ENCODE measurements at places on chromosomes 1 and 21.
A peak's percentile ranks its signal among the peaks of the same experiment; 100 is the strongest.

DNA sequence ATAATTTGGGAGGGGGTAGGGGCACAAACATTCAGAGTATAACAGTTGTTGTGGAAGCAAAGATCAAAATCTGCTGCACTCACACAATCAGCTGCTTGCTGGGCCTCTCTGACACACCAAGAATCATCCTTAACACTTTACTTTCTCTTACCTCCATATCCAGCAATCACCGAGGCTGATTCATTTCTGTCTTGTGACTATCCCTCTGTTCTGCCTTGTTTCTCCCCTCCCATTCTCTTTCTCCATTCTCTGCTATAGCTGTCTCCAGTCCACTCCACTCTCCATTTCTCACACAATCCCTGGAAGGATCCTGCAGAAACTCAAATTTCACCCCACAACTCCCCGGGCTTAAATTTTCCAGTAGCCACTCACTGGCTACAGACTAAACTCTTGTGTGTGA lies 91.8 kb upstream of the NGF start:
- H3K27me3 ChIP-seq, result peaks cover 2% of the 10 kb centered on the region
- H3K36me3 ChIP-seq, result no peaks in the 10 kb centered on the region
- no peaks in the 10 kb centered on the region for H3K4me1 ChIP-seq
- no peak overlapping the region for H3K27ac ChIP-seq
- no peak for DNase-seq
- no peak overlapping the region for H3K4me3 ChIP-seq

DNA sequence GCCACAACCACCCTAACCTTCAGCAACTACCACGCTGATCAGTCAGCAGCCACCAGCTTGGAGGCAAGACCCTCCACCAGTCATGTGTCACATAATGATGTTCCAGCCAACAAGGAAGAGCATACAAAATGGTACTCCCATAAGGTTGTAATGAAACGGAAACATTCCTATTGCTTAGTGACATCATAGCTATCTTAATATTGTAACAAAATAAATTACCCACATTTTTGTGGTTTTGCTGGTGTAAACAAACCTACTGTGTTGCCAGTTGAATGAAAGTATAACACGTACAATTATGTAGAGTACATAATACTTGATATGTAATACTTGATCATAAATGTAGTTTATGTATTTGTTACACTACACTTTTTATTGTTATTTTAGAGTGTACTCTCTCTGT lies 1363.2 kb upstream of the ADGRL4 start:
- no peaks in the 10 kb centered on the region for H3K36me3 ChIP-seq
- H3K27ac ChIP-seq, result no peak overlapping the region
- no peaks in the 10 kb centered on the region for H3K27me3 ChIP-seq
- H3K4me1 ChIP-seq, result no peaks in the 10 kb centered on the region

DNA sequence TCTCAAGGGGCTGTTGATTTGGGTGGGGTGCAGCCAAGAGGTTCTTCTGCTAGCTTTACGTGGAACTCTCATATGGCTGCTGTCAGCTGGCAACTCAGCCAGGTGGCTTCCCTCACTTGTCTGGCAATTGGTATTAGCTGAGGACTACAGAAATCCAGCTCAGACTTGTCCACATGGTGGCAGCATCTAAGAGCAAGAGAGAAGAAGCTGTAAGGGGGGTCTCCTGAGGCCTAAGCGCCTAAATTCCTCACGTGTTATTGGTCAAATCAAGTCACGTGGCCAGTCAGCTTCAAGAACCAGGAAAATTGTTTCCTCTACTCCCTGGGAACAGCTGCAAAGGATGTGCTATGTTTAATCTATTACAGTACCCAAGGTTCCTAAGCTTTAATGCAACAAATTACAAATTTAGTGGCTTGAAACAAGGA lies 4.2 kb upstream of the DYRK3 start:
- H3K4me1 ChIP-seq, result peaks cover 15% of the 10 kb centered on the region
- H3K36me3 ChIP-seq, result no peaks in the 10 kb centered on the region
- H3K27ac ChIP-seq, result no peak overlapping the region
- peaks cover 9% of the 10 kb centered on the region for H3K27me3 ChIP-seq
- H3K4me3 ChIP-seq, result no peak overlapping the region

- H3K4me1 ChIP-seq, result no peaks in the 10 kb centered on the region
- no peak overlapping the region for H3K27ac ChIP-seq
- no peaks in the 10 kb centered on the region for H3K36me3 ChIP-seq
- no peak for DNase-seq
- H3K4me3 ChIP-seq, result no peak overlapping the region
Measured at GRCh38 chr1:218679988-218680748, 335.0 kb downstream of the TGFB2 start.

- no peaks in the 10 kb centered on the region for H3K36me3 ChIP-seq
- no peaks in the 10 kb centered on the region for H3K27me3 ChIP-seq
Measured at GRCh38 chr1:11501491-11501897, 22.5 kb downstream of the DISP3 start.

DNA sequence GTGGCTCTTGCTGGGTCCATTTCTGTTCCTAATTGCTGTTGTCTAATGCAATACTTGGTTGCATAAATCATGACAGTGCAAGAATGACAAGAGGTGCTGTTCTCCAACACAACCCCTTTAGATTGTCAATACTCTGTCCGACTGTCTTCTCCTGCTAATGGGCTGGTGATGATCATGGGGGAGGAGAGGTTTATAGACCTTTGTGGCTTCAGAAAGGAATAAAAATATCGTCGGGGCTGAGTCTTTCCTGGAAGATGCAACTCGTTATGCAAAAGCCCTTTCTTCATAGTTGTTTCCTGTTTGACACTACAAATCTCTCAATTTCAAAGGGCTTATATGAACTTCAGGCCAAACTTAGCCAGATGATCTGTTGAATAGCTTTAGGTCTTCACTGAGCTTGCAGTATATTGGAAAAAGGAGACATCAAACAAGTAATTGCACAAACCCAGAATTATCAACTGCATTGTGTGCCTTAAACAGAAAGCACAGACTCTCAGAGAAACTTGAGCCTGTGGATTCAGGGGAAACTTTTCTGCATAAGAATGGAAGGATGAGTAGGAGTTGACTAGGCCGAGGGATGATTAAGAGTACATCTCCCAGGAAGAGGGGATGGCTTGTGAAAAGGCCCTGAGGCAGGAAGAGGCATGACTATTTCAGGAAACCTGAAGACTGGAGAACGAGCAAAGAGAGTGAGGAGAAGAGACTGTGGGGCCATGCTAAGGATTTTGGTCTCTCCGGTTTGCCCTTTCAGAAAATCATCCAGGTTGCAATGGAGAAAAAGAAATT lies 107.6 kb downstream of the TSEN15 start:
- no peaks in the 10 kb centered on the region for H3K36me3 ChIP-seq
- no peaks in the 10 kb centered on the region for H3K27me3 ChIP-seq
- DNase-seq, result no peak
- H3K4me1 ChIP-seq, result no peaks in the 10 kb centered on the region
- no peak overlapping the region for H3K27ac ChIP-seq

GRCh38 chr1:226523646-226524406 lies 24.7 kb upstream of the STUM start:
- no peak for DNase-seq
- no peaks in the 10 kb centered on the region for H3K4me1 ChIP-seq
- H3K27me3 ChIP-seq, result no peaks in the 10 kb centered on the region
- no peak overlapping the region for H3K4me3 ChIP-seq
- H3K36me3 ChIP-seq, result no peaks in the 10 kb centered on the region

DNA sequence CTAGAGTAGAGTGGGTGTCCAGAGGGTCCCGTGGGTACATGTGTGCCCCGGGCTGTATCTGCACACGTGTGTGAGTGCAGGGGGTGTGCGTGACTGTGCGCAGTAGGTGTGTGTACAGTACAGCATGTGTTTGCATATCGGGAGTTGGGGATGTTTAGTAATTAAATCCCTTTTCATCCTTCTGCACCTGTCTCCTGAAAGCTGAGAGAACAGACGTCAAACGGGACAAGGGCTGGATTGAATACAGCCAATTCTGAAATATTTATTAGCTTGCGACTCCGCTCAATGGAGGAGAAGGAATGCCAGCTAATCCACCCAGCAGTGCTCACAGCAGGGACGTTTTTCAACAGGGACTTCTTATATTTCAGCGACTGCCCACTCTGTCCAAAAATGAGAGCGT lies 44.7 kb upstream of the CASZ1 start:
- H3K27ac ChIP-seq, result no peak overlapping the region
- H3K36me3 ChIP-seq, result no peaks in the 10 kb centered on the region
- H3K27me3 ChIP-seq, result no peaks in the 10 kb centered on the region
- DNase-seq, result no peak
- no peak overlapping the region for H3K4me3 ChIP-seq

DNA sequence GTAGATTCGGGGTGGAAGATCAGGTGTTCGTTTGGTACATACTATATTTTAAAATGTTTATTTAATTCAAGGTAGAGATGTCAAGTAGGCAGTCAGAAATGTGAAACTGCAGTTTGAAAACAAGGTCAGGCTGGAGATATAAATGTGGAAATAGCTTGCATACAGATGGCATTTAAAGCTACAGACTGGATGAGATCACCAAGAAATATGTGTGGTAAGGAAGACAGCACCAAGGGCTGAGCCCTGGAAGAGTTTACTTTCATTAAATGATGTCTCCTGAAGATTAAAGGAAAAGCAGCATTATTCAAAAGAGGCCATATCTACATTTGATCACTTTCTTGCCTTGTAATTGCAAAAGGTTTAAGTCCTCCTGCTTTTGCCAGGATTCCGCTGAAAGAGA lies 271.3 kb downstream of the PTBP2 start:
- H3K4me3 ChIP-seq, result no peak overlapping the region
- H3K4me1 ChIP-seq, result no peaks in the 10 kb centered on the region
- no peak overlapping the region for H3K27ac ChIP-seq
- H3K27me3 ChIP-seq, result no peaks in the 10 kb centered on the region
- no peaks in the 10 kb centered on the region for H3K36me3 ChIP-seq

- H3K4me3 ChIP-seq, result no peak overlapping the region
- no peaks in the 10 kb centered on the region for H3K4me1 ChIP-seq
- H3K36me3 ChIP-seq, result no peaks in the 10 kb centered on the region
- H3K27me3 ChIP-seq, result no peaks in the 10 kb centered on the region
- H3K27ac ChIP-seq, result no peak overlapping the region
- no peak for DNase-seq
Measured at GRCh38 chr1:229947968-229948367, 119.1 kb upstream of the GALNT2 start.

- DNase-seq, result peak; percentile 86
- no peaks in the 10 kb centered on the region for H3K27me3 ChIP-seq
- no peaks in the 10 kb centered on the region for H3K36me3 ChIP-seq
- peak overlapping the region; percentile 81 for H3K27ac ChIP-seq
Measured at GRCh38 chr1:111516005-111516535, 12.6 kb upstream of the ADORA3 start.

DNA sequence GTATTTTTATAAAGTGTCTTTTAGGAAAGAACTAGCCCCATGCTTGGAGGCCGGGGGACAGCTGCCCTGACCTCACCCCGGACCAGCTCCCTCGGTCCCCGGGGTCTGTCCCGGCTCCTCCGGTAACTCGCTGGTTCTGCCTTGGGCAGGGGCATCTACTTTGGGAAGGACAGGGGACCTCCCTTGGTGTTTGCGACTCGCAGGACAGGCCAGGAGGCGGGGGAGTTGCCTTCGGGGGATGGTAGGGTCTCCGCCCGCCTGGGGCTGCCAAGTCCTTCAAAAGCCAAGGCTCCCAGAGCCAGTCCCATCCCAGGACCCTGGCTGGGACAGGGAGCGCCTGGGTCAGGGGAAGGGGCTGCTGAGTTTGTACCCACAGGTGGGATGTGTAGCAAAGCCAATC lies 157.9 kb downstream of the PEX14 start:
- no peaks in the 10 kb centered on the region for H3K4me1 ChIP-seq
- DNase-seq, result no peak
- H3K27ac ChIP-seq, result no peak overlapping the region
- H3K4me3 ChIP-seq, result no peak overlapping the region
- peaks cover 4% of the 10 kb centered on the region for H3K36me3 ChIP-seq
- no peaks in the 10 kb centered on the region for H3K27me3 ChIP-seq

DNA sequence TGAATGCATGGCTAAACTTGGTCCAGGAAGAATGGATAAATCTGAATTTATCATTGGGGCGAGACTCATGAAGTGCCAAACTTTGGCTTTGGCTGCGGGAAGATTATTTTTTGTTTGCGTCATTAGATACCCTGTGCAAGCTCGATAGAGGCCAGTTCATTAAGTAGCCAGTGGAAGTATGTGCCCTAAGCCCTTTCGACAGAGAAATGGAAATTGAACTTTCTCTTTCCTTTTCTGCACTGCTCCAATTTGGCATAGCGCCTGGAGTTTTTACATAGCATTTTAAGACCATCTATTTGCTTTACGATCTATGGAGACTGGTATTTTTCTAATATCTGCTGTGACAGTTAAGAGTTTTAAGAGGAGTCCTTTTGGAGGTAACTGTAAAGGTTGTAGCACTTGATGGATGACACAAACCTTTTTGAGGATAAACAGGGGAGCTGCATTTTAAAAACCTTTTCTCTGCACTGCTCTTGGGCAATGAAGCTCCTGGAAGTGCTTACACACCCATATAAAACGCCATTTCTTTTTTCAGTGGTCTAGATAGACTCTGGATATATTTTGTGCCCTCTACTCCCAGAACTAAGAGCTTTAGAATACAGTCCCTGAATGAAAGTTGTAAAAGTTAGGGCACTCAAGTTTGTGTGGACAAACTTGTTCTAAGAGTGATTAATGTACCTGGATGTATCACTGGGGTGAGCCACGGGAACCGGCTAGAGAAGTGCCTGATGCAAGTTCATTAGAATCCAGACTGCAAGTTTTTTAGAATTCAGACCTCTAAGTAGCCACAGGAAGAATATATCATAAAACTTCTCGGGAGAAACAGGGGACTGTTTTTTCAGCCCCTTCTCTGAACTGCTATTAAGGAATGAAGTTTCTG lies 41.3 kb upstream of the CFHR3 start:
- no peaks in the 10 kb centered on the region for H3K36me3 ChIP-seq
- no peaks in the 10 kb centered on the region for H3K27me3 ChIP-seq
- H3K4me3 ChIP-seq, result no peak overlapping the region
- no peak for DNase-seq

DNA sequence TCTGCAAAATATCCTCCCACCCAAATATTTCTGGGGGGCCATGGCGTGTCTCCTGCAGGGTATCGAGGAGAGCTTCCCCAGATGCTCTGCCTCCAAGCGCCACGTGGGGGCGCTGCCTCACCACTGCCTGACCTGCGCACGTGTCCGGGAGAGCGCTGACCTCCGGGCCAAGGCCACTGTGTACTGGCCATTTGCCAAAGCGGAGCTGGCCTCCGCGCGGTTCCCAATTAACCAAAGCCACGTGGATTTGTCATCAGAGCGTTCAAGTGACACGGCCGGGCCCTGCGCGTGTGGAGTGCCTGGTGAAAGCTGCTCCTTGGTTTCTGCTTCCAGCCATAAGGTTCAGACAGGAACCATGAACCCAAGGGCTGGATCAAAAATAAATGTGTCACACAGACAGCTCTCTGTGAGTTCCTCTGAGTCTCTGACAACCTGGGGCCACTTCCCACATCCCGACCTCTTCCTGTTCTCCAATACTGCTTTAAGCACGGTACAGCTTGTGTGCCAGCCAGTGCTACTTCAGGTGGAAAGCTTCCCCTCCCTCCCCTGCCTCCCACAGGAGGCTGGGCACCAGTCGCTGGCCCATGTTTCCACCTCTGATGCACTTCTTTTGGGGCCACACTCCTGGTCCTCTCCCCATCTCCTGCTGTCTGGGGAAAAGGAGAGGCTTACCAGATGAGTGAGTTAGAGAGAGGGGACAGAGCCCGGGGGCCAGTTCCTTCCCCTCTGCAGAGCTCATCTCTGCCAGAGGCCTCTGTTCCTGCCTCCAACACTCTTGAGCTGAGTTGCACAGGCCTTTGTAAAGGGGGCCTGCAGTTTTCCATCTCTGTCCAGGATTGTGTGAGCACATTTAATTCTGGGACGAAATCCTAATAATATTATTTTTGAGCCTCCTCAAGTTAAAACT lies 26.1 kb downstream of the ZP4 start:
- H3K4me3 ChIP-seq, result no peak overlapping the region
- DNase-seq, result peak; percentile 3
- no peak overlapping the region for H3K27ac ChIP-seq
- no peaks in the 10 kb centered on the region for H3K36me3 ChIP-seq

- H3K36me3 ChIP-seq, result no peaks in the 10 kb centered on the region
- no peak for DNase-seq
- no peak overlapping the region for H3K27ac ChIP-seq
- H3K27me3 ChIP-seq, result no peaks in the 10 kb centered on the region
- no peaks in the 10 kb centered on the region for H3K4me1 ChIP-seq
Measured at GRCh38 chr1:103945774-103946173, 196.1 kb downstream of the AMY1C start.

Data from B cell (primary cell).